ENCODE measurements at places on chromosomes 7 and 10. TPM values are rescaled to one million over a fixed set of nuclear protein-coding genes. Genes with fewer than 3 reads are reported as not detected.
A peak's percentile ranks its signal among the peaks of the same experiment; 100 is the strongest.

SSMEM1 gene
- total RNA-seq, result not detected

CRYGN gene
- 3.9 TPM for total RNA-seq

ADAMTS14 gene
- total RNA-seq, result 0.50 TPM

ZPBP gene
- not detected for total RNA-seq

STRIP2 gene
- total RNA-seq, result 11.8 TPM

GRCh38 chr10:6065835-6066234 lies 3.7 kb upstream of the IL2RA start:
- no peaks in the 10 kb centered on the region for H3K36me3 ChIP-seq
- no peaks in the 10 kb centered on the region for H3K4me1 ChIP-seq
- no peak overlapping the region for H3K27ac ChIP-seq
- no peak overlapping the region for H3K4me3 ChIP-seq
- no peaks in the 10 kb centered on the region for H3K27me3 ChIP-seq

- H3K27ac ChIP-seq, result no peak overlapping the region
- H3K27me3 ChIP-seq, result no peaks in the 10 kb centered on the region
- H3K4me3 ChIP-seq, result no peak overlapping the region
- H3K4me1 ChIP-seq, result no peaks in the 10 kb centered on the region
- H3K36me3 ChIP-seq, result no peaks in the 10 kb centered on the region
- no peak for DNase-seq
Measured at GRCh38 chr7:130479716-130480400, 12.0 kb upstream of the MEST start.

GRCh38 chr7:135843214-135843613 lies 94.6 kb upstream of the FAM180A start:
- H3K36me3 ChIP-seq, result no peaks in the 10 kb centered on the region
- no peak overlapping the region for H3K27ac ChIP-seq
- H3K4me3 ChIP-seq, result no peak overlapping the region
- H3K27me3 ChIP-seq, result no peaks in the 10 kb centered on the region

DNA sequence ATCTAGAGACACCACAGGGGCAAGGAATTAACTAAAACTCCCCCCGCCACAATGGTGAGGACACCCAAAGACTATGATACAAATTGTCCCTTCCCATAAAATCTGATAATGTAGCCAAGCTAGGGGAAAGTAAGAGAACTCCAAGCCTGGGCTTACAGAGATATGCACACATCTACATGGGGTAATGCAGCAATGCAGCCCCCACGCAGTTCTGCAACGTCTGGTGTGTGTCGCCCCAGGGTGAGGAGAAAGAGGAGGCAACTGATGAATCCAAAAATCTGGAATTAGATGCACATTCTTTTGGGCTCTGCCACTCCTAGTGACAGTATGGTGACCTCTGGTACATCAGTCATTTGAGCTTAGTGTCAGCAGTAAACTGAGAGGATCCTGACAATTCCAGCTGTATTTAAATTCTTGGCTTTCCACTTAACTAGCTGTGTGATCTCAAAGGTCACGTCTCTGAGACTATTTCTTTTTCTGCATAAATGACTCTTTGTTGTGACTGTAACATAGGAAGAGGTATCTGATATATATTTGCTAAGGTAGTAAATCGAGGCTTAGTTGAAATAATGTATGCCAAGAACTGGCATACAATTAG lies 51.5 kb downstream of the PIP4K2A start:
- H3K4me1 ChIP-seq, result peaks cover 3% of the 10 kb centered on the region
- H3K36me3 ChIP-seq, result no peaks in the 10 kb centered on the region
- no peak overlapping the region for H3K27ac ChIP-seq
- H3K4me3 ChIP-seq, result no peak overlapping the region
- H3K27me3 ChIP-seq, result peaks cover 31% of the 10 kb centered on the region
- no peak for DNase-seq

DNA sequence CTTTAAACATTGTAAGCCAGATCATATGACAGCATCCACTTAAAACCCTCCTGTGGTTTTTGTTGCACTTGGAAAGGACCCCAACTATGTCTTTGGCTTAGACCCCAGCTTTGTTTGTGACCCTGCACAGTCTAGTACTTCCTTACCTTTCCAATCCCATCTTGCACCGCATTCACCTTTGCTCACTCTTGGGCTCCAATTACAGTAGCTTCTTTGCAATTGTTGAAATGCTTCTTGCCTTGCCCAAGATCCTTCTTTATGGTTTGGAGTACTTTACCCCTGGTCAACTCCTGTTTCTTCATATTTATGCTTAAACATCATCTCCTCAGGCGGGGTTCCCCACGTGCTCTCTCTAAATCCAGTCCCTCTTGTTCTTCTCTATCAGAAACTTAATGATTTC lies 162.6 kb downstream of the PTEN start:
- H3K4me3 ChIP-seq, result no peak overlapping the region
- no peaks in the 10 kb centered on the region for H3K36me3 ChIP-seq
- DNase-seq, result no peak
- H3K27me3 ChIP-seq, result no peaks in the 10 kb centered on the region

GRCh38 chr7:105666324-105666723 lies 85.0 kb upstream of the EFCAB10 start:
- no peak overlapping the region for H3K4me3 ChIP-seq
- DNase-seq, result peak; percentile 66
- H3K27me3 ChIP-seq, result no peaks in the 10 kb centered on the region
- no peak overlapping the region for H3K27ac ChIP-seq
- peaks cover 17% of the 10 kb centered on the region for H3K4me1 ChIP-seq
- H3K36me3 ChIP-seq, result peaks cover 5% of the 10 kb centered on the region

All from endodermal cell (in vitro differentiated cells).